Spinal cord (tissue), 10 donors: ENCODE measurements at places on chromosomes 4 and X. TPM values are rescaled to one million over a fixed set of nuclear protein-coding genes. Genes with fewer than 3 reads are reported as not detected.

The AMER1 gene
- 11.7 TPM for polyA plus RNA-seq

The DMRTC1B gene
- polyA plus RNA-seq: 13.7 TPM

The F8A3 gene
- polyA plus RNA-seq: 7.8 TPM

The NAAA gene
- 12.8 TPM for polyA plus RNA-seq

The INTS6L gene
- 25.0 TPM for polyA plus RNA-seq

The FOXR2 gene
- polyA plus RNA-seq: not detected

The CLIC2 gene
- polyA plus RNA-seq: 3.6 TPM

The RNF150 gene
- 14.3 TPM for polyA plus RNA-seq
